ENCODE measurements at places on chromosomes 12 and 14.

DNA sequence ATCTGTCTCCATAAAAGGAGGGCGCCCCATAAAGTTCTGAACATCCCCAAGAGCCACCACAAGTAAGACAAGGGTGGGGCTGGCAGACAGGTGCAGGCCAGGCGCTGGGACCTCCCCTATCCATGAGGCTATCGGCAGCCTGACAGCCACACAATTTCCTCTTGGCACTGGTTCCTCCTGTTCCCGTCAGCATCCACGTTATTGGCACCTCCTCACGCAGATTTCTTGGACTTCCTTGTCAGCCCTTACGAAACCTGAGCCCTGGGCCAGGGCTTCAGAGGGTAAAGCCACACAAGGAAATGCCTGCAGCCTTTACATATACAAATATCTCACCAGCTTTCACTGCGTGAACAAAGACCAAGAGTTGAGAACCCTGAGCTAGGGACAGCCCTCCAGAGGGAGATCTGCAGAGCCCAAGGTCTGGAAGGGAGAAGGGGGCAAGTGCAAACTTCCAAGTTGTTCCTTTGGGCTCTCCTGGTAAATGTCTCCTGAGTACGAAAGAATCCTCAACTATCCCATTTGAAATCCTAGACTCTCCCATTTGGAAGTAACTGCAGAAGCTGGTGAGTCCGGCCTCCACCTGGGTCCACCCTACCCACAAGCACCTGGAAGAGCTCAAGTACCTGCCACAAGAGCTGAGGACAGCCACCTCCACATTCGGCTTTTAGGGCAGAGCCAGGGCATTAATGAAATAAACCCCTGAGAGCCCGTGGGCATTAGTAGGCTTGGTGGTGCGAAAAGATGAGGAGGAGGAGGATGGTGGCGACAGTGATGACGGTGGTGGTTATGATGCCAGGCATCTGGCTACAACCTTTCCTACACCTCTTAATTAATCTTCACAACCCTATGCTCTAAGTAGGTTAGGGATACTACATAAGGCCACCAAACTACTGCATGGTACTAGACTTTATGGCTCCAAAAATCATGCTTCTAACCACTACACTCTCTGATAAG lies 5.5 kb upstream of the TC2N start:
- DNase-seq: no peak

- DNase-seq: no peak
Observed at GRCh38 chr12:93243689-93244513, 133.8 kb upstream of the NUDT4 start.

- DNase-seq: no peak
Observed at GRCh38 chr14:102570334-102570995, 22.0 kb upstream of the RCOR1 start.

GRCh38 chr14:23445773-23446172 lies 10.3 kb upstream of the MYH7 start:
- no peak for DNase-seq

DNA sequence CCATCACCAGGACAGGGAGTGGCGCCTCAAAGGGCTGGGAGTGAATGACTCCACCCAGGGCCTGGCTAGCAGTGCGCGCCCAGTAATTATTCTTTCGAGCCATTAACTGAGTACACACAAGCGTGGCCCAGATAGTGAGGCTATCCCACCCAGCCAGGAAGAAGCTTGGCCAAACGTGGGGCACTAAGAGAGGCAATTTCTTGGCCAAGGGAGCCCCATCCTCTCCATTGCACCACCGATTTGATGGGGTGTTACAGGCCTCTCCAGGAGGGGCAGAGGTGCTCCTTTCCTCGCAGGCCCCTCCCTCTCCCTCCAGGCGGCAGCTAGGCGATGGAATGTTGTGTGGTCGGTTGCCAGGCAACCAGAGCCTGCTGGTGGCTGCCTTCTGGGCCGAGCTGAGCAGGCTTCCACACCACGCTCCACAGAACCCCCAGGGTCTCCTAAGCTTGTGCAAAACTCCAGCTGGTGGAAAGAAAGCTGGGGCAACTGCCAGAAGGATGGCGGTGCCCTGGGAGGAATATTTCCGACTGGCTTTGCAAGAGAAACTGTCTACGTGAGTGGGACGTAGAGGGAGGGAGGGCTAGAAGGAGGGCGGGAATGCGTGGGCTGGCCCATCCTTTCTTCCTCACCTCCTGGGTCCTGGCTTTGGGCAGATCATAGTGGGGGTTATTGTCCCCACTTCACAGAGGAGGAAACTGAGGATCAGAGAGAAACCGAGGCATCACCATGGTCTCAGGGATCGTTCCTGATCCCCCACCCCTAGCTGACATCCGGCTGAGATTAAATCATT lies at the start of gene CFAP73:
CFAP73 (plus strand) TSS at position 364 of the 790 bp plus-strand sequence; CDS start at position 498, 134 bp downstream.
- DNase-seq: peak; percentile 43

Data from hypothalamus (tissue), 51 donors.